ENCODE measurements at places on chromosomes 7 and 10.

GRCh38 chr7:54995610-54996363 is 23.0 kb upstream of the EGFR start:
- DNase-seq = peak; percentile 38

DNA sequence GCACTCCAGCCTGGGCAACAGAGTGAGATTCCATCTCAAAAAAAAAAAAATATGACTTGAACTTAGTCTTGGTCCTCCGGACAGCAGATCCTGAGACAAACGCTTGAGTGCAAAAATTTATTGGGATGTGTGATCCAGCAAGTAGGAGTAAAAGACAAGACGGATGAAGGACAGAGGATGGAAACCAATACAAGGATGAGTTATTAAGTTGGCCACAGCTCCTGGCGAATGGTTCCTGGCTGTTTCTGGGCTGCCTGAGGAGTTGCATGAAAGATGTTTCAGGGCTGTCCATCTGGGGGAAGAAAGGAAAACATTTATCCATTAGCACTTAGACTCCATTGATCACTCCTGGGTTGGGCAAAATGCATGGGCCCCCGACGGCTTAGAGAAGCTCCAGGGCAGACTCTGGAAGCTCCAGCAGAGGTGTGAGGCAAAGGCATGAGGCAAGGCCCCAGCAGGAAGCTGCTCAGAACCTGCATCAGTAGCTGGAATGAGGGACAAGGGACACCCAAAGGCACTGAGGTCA is 98.3 kb upstream of the ZNF438 start:
- no peak for DNase-seq

- DNase-seq = no peak
These were observed 88.9 kb downstream of the ARMH3 start for GRCh38 chr10:101967119-101967518.

DNA sequence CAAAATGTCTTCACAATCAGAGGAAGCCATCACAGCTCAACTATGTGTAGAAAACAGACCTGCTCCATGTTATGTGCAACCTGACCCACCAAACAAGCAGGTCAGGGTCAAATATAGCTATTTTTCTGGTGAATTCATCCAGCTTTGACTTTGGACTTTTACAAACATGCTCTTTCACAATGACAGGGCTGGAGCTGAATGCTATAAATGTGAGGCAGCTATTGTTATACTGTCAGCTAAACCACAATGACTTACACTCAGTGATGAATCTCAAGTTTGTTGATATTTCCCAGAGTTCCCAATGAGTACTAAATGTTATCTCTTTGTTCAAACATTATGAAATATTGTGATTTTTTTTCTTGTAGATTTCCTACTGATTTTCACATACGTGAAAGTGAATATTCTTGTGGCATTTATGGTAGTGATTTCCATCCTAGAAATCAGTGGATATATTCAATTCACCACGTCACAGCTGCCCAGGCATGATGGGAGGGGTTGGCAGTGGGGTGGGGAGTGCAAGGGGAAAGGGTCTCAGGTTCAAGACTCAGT is 2.5 kb upstream of the ITIH2 start:
- DNase-seq = no peak

- DNase-seq = no peak
These were observed 185.8 kb downstream of the CACNB2 start for GRCh38 chr10:18325889-18326531.

DNA sequence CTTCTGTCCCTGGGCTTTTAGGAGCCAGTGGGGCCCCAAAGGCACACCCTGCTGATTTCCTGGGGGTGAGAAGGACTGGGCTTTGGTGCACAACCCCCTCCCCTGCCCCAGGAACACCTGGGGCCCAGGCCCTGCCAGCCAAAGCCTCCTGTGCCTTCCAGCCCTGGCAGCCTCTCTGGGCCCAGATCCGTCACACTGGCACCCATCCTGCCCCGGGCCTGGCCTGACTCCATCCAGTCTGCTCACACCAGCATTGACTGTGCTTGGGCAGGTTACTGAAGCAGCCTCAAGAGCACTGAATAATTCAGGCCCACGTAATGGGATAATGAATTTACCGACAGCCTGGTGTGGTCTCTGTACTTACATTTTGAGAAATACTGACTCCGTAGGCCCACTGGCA is 12.0 kb upstream of the COMTD1 start:
- no peak for DNase-seq

- no peak for DNase-seq
These were observed 42.0 kb downstream of the COL1A2 start for GRCh38 chr7:94436700-94437099.

GRCh38 chr7:99504281-99504602 is 220 bp upstream of the ZKSCAN5 start:
- no peak for DNase-seq

DNA sequence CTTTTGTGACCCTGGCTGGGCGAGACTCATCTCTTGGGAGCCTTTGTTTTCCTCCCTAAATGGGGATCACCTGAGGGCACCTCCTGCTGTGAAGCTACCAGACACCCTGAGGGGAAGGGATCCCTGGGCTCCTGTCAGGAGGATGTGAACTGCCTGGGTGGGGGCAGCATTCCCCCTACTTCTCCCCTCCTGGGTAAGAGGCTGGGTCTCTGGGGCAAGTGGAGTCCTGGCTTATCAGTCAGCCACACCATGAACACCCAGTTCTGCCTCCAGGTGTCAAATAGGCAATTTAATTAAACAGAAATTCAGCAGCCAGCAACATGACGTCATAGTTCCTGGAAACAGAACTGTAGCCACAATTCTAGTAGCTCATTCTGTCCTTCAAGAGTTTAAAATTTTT is 97.7 kb upstream of the RET start:
- no peak for DNase-seq

DNA sequence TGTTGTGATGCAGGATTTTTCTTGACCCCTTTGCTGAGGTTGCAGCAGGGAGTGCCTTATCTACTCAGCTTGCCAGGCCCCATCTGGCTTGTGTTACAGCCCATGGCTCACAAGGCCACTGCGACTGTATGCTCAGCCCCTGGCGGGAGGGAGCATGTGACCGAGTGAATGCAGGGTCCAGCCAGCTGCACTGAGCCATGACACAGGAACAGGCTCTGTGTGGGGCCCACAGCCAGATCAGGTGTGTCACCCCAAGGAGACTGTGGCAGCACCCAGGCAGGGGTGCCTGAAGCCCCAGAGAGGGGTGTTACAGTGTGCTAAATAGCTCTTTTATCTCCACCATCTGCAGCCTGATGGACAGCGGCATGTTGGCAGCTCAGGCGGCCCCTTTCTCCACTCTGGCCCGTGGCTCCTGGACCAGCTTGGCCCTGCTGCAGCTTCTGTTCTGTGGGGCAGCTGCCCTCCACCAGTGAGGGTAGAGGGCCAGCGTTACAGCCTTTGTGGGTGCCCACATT is 2.6 kb upstream of the PCBD1 start:
- DNase-seq = no peak

- no peak for DNase-seq
These were observed 24.6 kb upstream of the ASL start for GRCh38 chr7:66050990-66051448.

DNA sequence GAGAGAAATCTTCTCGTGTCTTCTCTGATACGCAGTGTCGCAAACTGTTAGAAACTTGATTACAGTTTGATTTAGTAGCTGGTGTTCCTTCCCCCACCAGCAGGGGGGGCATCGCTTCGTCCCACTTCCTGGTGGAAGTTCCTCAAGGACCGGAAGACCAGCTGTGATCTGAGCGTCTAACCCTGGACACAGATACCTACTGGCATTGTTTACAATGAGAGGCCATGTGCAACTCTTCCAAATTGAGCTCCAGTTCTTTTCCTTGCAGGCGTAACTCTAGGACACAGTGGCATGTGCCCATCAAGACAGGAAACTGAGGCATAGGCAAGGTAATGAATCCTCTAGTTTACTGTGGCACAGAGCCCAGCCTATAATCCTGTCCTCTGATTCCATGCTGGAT is 219.0 kb downstream of the CCDC3 start:
- peak; percentile 50 for DNase-seq

GRCh38 chr7:12642508-12642907 is 44.9 kb upstream of the ARL4A start:
- no peak for DNase-seq

DNA sequence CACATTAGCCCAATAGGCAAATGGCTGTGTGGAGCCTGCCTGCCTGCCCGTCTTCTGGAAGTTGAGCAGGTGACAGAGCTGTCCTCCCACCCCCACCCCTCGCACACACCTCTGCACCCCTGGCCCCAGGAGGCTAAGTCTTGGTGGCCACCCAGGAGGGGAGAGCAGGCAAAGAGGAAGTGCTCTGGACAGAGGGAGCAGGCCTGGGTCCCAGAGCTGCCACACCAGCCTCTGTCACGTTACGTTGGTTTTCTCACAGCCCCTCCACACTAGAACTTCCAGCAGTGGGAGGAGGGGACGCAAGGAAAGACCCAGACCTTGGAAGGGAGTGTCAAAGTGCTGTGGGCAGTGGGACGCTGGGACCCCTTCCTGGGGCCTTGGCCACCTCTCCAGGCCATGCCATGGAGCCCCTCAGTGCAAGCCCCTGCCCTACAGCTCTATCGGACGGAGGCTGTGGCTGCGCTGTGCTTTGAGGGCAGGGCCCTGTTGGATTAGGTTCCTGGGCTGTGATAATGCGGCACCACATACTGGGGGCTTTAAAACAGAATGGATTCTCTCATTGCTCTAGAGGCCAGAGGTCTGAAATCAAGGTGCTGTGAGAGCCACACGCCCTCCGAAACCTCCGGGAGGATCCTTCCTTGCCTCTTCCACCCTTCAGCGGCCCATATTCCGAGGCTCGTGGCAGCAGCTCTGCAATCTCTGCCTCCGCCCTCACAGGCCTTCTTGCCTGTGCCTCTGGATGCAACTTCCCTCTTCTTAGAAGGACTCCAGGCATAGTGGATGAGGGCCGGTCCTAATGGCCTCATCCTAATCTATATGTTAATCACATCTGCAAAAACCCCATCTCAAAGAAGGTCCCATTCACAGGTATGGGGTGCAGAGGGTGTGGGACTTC is 9.9 kb downstream of the PRKAG2 start:
- DNase-seq = no peak

DNA sequence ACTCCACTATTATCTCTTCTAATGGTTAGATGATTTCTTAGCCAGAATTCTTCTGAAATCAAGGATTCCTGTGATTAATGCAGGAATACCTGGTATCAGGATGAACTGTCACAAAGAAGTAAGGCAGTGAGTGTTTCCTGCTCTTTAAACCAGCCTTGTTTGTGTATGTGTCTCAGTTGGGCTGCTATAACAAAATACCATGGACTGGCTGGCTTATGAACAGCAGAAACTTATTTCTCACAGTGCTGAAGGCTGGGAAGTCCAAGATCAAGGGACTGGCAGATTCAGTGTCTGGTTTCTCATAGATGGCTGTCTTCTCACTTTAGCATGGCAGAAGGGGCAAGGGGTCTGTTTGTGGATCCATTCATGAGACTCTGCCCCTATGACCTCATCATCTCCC is 42.7 kb downstream of the LRMDA start:
- no peak for DNase-seq

DNA sequence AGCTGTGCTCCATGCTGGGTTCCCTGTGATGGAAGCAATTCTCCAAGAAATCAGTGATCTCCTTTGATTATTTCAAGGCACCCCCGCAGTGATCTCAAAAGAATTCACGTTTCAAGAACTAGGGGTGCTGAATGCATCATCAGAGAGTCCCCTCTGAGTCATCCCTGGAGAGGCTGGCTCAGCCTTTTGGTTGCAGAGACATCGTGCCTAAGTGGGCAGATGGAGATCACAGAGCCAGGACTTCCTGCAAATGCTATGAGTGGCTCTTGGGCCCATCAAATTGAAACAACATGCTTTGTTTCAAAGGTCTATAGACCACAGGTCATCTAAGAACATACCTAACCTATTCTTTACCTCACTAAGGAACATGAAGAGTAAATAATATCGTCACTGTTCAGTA is 41.5 kb upstream of the PLEKHA1 start:
- DNase-seq = peak; percentile 22

- no peak for DNase-seq
These were observed 20.0 kb downstream of the AMZ1 start for GRCh38 chr7:2708041-2708440.

GRCh38 chr10:122326385-122326784 is 48.1 kb upstream of the PLEKHA1 start:
- DNase-seq = no peak

GRCh38 chr10:43353495-43354329 is 17.7 kb upstream of the FXYD4 start:
- DNase-seq = no peak

GRCh38 chr10:72375585-72375984 is 20.9 kb upstream of the DNAJB12 start:
- no peak for DNase-seq

- no peak for DNase-seq
These were observed 29.0 kb downstream of the ANKMY2 start for GRCh38 chr7:16616542-16616941.

DNA sequence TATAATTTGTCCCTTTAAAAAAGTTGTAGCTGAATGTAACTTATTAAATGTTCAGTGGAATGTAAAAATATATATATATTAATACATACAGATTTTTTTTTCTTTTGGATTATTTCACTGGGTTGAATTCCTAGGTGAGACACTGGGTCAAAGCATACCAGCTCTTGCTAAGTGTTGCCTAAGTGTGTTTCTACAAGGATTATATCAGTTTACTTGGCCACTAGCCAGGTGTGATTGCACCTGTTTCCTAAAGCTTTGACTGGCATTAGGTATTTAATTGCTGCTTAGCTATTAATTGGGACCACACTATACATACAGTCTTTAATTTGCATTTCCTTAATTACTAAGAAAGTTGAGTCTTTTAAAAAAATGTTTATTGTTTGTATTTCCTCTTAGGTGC is 5.5 kb upstream of the ELOVL3 start:
- DNase-seq = no peak

GRCh38 chr10:13717571-13717935 is 130.8 kb downstream of the PRPF18 start:
- no peak for DNase-seq

DNA sequence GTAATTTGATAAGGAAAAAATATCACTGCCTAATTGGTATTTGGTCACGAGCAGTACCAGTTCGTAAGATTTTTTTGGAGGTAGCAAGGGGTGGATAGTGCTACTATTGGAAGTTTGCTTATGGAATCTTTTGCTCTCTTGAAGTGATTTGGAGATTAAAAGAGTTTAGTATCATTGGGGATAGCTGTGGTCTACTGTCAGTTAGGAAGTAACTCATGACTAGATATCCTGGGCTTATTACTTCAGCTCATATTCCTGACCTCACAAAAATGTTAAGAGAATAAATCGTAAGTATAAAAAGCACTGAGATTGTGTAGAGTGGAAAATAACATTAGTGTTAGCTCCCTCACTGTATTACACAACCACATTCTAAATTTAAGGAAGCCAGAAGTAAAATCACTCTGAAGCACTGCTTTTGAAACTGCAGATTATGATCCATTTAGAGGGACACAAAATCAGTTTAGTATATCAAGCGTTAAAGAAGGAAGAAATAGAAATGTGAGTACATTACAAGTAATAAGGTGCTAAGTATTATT is 22.6 kb downstream of the SGPL1 start:
- DNase-seq = no peak

DNA sequence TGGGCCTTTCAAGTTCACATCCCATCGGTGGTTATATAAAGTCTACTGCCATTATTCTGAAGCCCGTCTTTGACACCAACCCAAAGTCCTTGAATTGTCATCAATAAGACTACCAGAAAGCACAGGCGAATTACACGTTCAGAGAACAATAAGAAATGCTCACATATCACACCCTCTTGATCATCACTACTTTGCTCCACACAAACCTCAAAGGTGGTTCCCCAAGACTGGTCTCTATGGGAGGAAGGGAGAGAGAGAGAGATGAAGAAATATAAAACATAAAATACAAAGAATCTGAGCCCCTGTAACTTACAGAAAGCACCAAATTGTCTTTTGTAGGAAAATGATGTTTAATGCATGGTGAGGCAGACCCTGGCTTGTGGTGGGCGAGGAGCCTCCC is 4.4 kb downstream of the HIPK2 start:
- peak; percentile 44 for DNase-seq
